ENCODE measurements at places on chromosomes 7 and 10. TPM values are rescaled to one million over a fixed set of nuclear protein-coding genes. Genes with fewer than 3 reads are reported as not detected.

The OR2A12 gene
- not detected for total RNA-seq

The FAM237B gene
- total RNA-seq: not detected

The SLC4A2 gene
- total RNA-seq: 38.7 TPM

The HOXA13 gene
- total RNA-seq: not detected

The TMEM130 gene
- not detected for total RNA-seq

DNA sequence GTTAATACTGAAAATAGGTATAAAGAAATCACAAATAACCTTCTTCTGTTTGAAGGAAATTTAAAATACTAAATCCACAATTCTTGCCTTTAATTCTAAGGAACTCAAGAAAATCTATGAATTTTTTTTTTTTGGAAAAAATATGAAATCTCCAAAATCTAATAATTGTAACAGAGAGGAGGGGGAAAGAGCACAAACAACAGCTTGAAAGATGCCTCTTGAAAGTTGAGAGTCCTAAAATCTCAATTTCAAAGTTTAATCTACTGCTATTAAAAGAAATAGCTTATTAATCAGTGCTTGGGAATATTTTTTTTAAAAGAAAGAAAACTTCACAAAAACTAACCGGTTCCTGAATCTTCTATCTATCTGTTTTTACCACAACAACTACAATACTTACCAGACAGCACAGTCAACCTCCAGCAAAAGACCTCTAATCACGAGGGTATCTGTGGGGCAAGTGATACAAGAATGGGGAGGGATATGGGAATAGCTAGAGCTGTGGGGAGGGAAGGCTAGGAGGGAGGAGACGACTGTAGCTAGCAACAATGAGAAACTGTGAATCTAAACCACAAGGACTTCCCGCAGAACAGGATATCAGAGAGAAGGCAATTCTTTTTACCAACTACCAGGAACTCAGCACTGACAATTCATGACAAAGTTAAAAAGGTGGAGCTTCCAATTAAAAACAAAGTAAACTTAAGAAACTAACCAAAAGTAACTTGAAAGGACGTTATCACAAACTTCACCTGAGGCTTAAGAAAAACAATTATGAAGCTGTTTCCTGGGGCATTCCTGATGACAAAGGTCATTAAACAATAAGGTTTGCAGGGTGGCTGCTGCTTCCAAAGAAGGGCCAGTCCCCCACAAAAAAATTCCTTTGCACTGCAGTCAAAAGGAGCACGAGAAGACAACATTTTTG, at the start of gene USP54:
Gene USP54, minus strand, starts transcription at position 462 of the 919 bp plus-strand sequence. CDS start 15,684 bp downstream, outside the sequence.
- no peaks in the 10 kb centered on the region for H3K27me3 ChIP-seq
- peak within 1 kb of the TSS; percentile 31 for H3K27ac ChIP-seq
- peak within 1 kb of the TSS; percentile 12 for H3K4me3 ChIP-seq
- peak; percentile 33 for DNase-seq

GRCh38 chr10:112649006-112649821, 202.2 kb downstream of the VTI1A start:
- H3K4me3 ChIP-seq: no peak overlapping the region
- no peak overlapping the region for H3K27ac ChIP-seq
- H3K36me3 ChIP-seq: no peaks in the 10 kb centered on the region

- H3K4me1 ChIP-seq: no peaks in the 10 kb centered on the region
- H3K4me3 ChIP-seq: no peak overlapping the region
- no peaks in the 10 kb centered on the region for H3K36me3 ChIP-seq
- H3K27ac ChIP-seq: no peak overlapping the region
- no peaks in the 10 kb centered on the region for H3K27me3 ChIP-seq
These were observed 33.7 kb downstream of the DNAJC12 start for GRCh38 chr10:67804395-67804678.
